ENCODE measurements at places on chromosomes 3 and 15.

- DNase-seq: no peak
Measured at GRCh38 chr15:85580879-85581278, 200.5 kb downstream of the AKAP13 start.

GRCh38 chr3:113744941-113745755 is 901 bp downstream of the NAA50 start:
- peak; percentile 85 for DNase-seq

GRCh38 chr3:46661776-46662766 is 31.4 kb downstream of the ALS2CL start:
- DNase-seq: no peak

GRCh38 chr3:20529911-20530310 is 343.9 kb upstream of the SGO1 start:
- no peak for DNase-seq

- peak; percentile 24 for DNase-seq
Measured at GRCh38 chr15:59553879-59554735, 57.5 kb upstream of the GCNT3 start.

GRCh38 chr3:35663471-35663870 is 24.1 kb downstream of the ARPP21 start:
- no peak for DNase-seq

GRCh38 chr3:109331692-109332091 is 5.7 kb downstream of the DPPA4 start:
- DNase-seq: no peak

DNA sequence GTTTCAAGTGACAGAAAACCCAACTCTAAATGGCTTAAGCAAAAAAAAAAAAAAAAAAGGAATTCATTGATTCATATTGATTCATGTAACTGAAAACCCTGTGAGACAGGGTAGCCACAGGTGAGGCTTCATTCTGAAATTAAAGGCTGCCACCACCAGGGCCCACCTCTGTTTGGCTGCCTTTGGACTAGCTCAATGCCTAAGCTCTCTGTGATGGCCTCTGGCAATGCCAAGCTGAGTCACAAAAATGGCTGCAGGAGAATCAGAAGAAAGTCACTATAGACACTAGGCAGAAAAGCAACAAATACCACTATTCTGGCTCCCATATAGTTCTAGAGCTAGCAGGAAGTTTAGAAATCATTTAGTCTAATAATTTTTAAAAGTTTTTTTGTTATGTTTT is 38.2 kb upstream of the GYG1 start:
- DNase-seq: no peak

DNA sequence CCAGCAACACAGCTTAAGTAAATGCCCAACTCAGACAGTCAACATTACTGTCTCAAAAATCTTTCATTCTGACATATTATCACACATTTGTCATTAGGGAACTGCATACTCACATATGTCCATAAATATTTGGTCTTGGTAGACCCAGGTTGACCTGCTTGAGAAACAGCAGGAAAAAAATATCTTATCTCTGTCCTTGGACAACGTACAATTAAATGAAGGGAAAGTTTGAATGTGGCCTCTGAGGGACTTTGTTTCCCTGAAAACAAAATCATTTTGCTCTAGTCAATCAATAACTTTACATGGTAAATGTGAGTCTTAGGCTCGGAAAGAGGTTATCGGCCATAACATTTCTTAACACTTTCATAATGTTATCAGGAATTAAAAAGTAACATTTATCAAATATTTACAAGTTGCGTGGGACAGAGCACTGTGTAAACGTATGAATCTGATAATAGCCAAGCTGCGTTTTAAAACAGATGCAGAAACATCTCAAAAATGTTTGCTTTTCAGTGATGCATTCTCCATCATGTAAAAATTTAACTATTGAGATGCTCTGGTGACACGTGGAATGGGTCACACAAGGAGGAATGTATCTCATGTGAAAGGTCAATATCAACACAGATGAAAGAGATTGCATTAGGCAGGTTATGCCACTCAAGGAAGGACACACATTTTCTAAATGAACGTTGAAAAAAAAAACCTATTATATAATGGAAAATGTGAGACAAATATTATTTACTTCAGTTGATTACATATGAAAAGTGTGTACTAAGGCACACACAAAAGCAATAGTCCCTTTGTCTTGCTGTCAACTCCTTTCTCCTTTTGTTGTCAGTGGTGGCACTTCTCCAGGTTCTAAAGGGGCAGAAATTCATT is 304.4 kb downstream of the WDR72 start:
- DNase-seq: no peak

DNA sequence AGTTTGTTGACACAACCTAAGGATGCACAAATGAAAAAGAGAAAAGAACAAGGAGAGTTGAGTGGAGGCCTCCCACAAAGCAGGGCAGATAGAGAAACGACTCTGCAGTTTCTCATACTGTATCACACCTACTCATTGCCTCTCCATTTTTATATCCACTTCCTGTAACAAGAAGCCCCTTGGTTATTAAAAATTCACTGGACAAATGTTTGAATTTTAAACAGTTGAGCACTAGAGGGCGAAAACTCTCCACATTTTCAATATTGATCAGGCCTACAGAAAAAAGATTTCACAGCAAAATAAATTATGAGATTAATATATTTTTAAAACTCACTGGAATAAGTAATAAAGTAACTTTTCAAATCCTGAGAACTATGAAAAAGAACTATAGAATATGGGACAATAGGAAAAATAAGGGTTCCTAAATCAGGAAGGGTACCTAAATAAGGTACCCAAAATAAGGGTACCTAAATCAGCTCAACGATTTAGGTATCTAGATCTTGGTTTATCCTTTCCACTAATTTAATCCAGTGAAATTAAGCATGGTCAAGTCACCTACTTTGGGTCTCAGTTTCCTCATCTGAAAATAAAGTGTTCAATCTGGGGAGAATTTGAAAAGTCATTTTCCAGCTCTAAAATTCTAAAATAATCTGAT is 47.0 kb upstream of the PPIB start:
- peak; percentile 50 for DNase-seq

GRCh38 chr3:40680685-40681657 is 156.2 kb downstream of the ZNF621 start:
- no peak for DNase-seq

GRCh38 chr3:177611752-177612334 is 414.6 kb upstream of the TBL1XR1 start:
- DNase-seq: no peak

GRCh38 chr15:80618685-80619400 is 76.3 kb upstream of the ABHD17C start:
- no peak for DNase-seq

DNA sequence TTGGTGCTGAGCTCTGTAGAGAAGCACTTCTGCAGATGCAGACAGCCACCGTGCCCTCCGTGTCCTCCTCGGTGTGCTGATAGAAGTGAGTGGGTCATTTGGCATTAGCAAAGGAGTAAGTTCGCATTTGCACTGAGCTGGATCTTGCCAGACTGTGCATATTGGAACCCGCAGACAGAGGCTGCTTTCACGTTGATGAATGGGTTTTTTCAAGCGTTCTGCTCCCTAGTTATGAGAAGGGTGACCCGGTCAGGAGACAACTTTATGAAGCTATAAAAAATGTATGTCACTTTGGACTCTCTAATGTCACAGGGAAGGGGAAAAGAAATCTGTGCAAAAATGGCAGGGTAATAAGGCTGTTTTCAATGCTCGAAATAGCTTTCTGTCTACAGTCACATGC is 739.4 kb downstream of the MCTP2 start:
- no peak for DNase-seq

- no peak for DNase-seq
Measured at GRCh38 chr3:181616088-181617070, 95.3 kb upstream of the SOX2 start.

GRCh38 chr3:146543461-146544001 is 876 bp downstream of the PLSCR1 start:
- DNase-seq: peak; percentile 29

DNA sequence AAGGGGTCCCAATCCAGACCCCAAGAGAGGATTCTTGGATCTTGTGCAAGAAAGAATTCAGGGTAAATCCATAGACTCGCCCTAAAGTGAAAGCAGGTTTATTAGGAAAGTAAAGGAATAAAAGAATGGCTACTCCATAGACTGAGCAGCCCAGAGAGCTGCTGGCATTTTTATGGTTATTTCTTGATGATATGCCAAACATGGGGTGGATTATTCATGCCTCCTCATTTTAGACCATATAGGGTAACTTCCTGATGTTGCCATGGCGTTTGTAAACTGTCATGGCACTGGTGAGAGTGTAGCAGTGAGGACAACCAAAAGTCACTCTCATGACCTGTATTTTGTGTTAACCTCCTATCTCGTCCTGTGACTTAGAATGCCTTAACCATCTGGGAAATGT is 142.2 kb downstream of the DOCK3 start:
- DNase-seq: no peak

DNA sequence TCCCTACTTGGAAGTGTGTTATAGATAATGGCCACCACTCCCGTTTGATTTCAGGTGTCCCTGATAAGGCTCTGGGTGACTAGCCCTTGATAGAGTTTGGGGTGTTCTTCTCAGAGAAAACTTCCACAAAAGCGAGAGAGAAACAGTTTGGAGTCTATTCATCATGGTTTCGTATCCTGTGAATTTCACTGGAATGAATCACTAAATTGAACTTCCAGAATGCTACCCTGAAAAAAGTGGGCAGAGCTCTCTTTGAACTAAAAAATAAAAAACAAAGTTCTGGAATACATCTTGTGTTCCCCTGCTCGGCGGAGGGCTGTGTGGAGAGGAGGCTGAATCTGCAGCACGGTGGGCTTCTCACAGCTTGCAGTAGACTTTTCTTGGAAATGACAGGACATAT is 52.8 kb upstream of the FAM98B start:
- DNase-seq: peak; percentile 53

DNA sequence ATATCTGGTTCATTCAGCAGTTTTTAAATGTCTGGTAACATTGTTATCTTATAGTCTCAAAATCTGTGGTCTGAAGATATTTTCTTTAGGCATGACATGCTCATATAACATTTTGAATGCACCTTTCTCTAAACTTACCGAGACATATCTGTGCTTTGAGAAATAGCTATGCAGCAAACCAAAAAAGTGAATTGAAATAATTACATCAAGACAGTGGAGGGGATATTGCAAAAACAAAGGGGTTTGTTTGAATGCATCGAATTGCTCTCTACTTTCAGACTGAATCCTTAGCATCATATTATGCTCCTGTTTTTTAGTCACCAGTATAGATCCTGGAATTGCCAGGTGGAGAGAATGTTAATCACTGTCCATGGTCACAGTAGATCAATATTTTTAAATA is 5.1 kb downstream of the ARPP21 start:
- no peak for DNase-seq

GRCh38 chr3:41991437-41991836 is 29.5 kb upstream of the ULK4 start:
- DNase-seq: no peak

DNA sequence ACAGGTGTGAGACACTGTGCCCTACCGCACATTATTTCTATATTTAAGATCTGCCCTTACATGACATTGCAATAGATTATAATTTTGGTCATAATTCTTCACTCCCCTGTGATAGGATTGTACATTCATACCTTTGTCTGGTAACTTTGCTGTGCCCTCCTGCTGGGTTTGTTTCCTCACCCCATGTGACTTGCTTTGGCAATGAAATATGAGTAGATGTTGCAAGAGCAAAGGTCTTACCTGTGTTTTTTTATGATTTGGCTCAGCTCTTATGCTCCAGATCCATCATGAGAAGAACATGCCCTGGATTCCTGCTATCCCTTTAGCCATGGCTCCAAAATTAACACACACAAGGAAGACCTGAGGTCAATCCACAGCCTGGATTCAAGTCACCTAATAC is 137.7 kb upstream of the EOMES start:
- DNase-seq: no peak

- DNase-seq: no peak
Measured at GRCh38 chr3:52917044-52917443, 19.7 kb upstream of the STIMATE start.

DNA sequence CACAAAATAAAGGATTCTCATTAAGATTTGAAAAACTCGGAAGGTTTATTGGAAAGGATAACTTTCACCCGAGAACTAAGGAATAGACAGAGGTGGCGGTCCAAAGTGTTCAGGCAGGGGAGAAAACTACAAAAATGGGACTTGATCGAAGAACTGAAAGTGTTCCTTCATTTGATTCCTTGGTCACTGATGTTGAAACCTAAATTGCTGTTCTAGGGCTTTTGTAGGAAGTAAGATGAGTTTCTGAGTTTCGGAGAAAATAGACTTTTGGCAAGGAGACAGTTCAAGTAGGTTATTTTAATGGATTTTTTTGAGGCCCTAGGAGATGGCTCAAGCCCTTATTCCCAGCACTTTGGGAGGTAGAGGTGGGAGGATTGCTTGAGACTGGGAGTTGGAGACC is 1.4 kb downstream of the TRIP4 start:
- DNase-seq: no peak

DNA sequence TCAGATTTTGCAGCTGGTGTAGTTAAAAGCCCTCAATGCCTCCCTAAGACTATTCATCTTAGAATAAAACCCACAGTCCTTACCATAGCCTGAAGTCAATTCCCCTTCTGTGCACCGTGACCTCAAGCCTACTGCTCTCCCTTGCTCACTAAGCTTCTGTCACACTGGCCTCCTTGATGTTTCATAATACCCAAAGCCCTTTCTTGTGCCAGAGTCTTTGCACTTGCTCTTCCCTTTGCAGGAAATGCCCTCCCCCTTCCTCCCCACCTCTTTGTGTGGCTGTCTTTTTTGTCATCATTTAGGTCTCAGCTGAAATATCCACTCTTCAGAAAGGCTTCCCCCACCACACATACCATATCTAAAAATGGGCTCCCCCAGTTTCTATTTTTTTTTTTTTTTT is 4.2 kb upstream of the PLEKHO2 start:
- DNase-seq: no peak

- no peak for DNase-seq
Measured at GRCh38 chr3:154139996-154140436, 18.8 kb downstream of the ARHGEF26 start.
